ENCODE measurements at places on chromosomes 3 and 15. TPM values are rescaled to one million over a fixed set of nuclear protein-coding genes. Genes with fewer than 3 reads are reported as not detected.

Gene POPDC2
- 10.5 TPM for total RNA-seq

Gene MUC4
- 0.47 TPM for total RNA-seq

Gene ANKUB1
- not detected for total RNA-seq

Gene ALS2CL
- total RNA-seq = 12.2 TPM

Gene PGBD4
- 2.0 TPM for total RNA-seq

Gene GABRB3
- 8.3 TPM for total RNA-seq

Gene LRRC31
- total RNA-seq = not detected

Gene PP2D1
- not detected for total RNA-seq

Gene PRR20G
- not detected for total RNA-seq

Gene LDHAL6B
- total RNA-seq = not detected

Gene POLQ
- total RNA-seq = 3.8 TPM

Gene CHST14
- total RNA-seq = 20.1 TPM

Gene ALDH1A2
- total RNA-seq = 157 TPM

Gene TRIM42
- not detected for total RNA-seq

Gene GNAT1
- total RNA-seq = not detected

Gene AADACL2
- not detected for total RNA-seq

Gene FBXO40
- 1.5 TPM for total RNA-seq

Gene MB21D2
- 16.9 TPM for total RNA-seq

Data from metanephros (tissue), 2 donors.